Fibroblast of the aortic adventitia (primary cell): ENCODE measurements at places on chromosomes 2 and 18.

GRCh38 chr2:127620866-127621265 is 25.1 kb upstream of the GPR17 start:
- no peak for DNase-seq

DNA sequence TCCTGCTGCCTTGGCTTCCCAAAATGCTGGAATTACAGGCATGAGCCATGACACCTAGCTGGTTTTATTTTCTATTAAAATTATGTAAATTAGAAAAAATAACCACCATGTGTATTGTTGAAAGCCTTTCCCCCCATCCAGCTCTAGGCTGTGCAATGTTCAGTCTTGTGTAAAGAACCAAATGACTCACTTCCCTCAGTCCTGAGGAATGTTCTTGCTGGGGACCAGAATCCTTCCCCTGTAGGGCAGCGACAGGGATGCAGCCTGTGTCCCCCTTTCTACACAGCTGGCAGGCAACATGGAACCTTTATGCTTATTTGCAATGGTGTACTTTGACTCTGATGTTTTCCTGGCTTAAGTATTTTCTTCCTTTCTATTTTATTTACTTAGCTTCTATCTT is 29.4 kb downstream of the AOX1 start:
- DNase-seq = peak; percentile 62

GRCh38 chr2:5990086-5990485 is 297.9 kb downstream of the SOX11 start:
- DNase-seq = no peak

DNA sequence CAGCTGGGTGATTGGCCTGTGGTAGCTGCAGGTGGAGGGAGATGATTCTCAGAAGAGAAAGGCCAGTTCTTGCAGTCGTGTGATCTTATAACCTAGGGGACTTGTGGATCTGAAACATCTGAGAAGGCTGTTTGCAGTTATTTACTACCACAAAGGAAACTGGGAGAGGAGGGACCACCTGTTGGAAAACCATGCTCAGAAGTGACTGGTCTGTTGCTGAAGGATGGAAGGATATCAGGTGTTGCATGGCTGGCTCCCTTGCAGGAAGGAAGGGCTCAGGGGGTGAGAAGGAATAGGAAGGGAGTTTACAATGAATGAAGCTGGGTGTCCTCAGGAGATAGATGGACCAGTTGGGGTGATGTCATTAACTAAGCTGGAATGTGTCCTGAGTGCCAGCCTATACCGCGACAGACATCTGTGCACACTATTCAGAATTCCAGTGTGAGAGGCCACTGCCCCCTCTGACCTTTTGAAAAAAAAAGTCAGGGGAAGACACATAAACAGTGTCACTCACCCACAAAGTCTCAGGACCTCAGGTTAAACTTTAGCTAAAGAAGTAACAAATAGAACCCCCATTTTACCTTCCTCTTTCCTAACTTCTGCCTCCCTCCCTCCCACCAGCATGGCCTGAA is 17.5 kb downstream of the IGFBP2 start:
- no peak for DNase-seq

- DNase-seq = no peak
Observed at GRCh38 chr2:162069267-162069903, 4.6 kb downstream of the DPP4 start.

GRCh38 chr2:150598383-150598782 is 110.9 kb upstream of the RND3 start:
- DNase-seq = peak; percentile 51

GRCh38 chr2:102359527-102359926 is 3.9 kb downstream of the IL18R1 start:
- no peak for DNase-seq

DNA sequence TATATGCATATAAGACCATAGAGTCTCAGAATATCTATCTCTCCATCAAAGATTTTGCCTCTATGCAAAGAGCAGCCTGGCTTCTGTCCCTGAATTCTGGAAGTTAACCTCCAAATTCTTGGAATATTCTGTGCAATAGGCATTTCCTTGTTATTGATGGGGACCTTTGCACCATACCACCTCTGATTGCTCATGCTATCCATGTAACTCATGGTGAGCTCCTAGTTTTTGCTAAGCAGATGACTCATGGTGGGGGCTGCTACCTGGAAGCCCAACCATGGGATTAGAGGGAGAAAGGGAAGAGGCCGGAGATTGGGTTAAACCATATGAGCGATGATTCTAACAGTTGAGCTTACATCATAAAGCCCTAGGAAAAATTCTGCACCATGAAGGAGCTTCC is 310.2 kb upstream of the FIGN start:
- no peak for DNase-seq
